Mesendoderm (in vitro differentiated cells): ENCODE measurements at places on chromosomes 6 and 20.

DNA sequence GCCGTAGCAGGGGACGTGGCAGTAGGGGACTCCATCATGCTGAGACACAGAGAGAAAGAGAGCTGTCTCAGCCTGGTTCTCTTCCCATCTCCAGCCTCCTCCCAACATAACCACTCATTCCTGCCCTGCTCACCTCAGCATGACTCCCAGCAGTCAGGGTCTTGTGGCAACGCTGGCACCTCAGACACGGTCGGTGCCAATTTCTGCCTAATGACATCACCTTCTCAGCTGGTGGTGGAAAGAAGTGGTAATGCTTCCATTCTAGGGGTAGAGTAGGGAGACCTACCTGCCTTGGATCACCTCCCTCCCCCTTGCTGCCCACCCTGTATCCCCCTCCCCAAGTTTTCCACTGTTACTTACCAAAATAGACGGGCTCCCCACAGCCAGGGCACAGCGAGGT lies 2.5 kb downstream of the CRIP3 start:
- no peak overlapping the region for H3K27ac ChIP-seq
- no peaks in the 10 kb centered on the region for H3K27me3 ChIP-seq
- DNase-seq = no peak
- H3K36me3 ChIP-seq = no peaks in the 10 kb centered on the region

GRCh38 chr6:131231103-131231502 lies 95.8 kb downstream of the AKAP7 start:
- H3K27me3 ChIP-seq = no peaks in the 10 kb centered on the region
- no peaks in the 10 kb centered on the region for H3K4me1 ChIP-seq
- no peaks in the 10 kb centered on the region for H3K36me3 ChIP-seq

- no peak overlapping the region for H3K27ac ChIP-seq
- H3K4me3 ChIP-seq = no peak overlapping the region
- no peaks in the 10 kb centered on the region for H3K4me1 ChIP-seq
Observed at GRCh38 chr6:110233770-110234374, 53.6 kb downstream of the CDC40 start.

DNA sequence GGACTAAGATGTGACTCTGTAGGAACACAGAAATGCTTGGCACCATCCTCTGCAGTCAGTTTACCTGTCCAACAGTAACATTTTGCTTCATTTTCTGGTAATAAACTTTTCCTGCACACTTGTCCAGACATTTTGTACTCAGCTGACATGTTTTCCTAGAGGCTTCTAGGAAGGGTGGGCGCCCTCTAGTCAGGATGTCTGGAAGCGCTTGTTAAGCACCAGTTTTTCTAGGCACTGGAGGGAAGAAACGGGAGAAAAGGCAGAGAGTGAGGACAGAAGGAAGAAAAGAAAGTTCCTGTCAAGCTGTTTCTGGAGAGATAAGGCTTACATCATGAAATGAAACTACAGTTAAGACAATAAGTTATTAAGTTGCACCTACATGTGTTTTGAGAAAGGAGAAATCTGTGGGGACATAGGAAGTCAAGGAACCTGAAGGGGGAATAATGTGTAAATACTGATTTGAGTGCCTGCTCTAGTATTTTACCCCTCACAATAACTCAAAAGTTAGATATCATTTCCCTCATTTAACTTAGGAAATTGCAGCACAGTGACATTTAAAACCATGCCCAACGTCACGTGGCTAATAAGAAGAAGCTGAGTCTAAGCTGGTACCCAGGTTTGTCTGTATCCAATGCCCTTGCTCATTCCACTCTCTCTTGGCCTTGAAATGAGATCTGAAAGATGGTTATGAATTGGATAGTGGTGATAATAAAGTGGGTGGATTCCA lies 42.7 kb upstream of the TNFRSF21 start:
- peak; percentile 35 for DNase-seq
- no peaks in the 10 kb centered on the region for H3K4me1 ChIP-seq
- no peak overlapping the region for H3K27ac ChIP-seq
- H3K4me3 ChIP-seq = no peak overlapping the region
- no peaks in the 10 kb centered on the region for H3K36me3 ChIP-seq

- no peak for DNase-seq
- no peak overlapping the region for H3K4me3 ChIP-seq
- no peak overlapping the region for H3K27ac ChIP-seq
- no peaks in the 10 kb centered on the region for H3K36me3 ChIP-seq
- H3K27me3 ChIP-seq = no peaks in the 10 kb centered on the region
Observed at GRCh38 chr6:169975286-169975685, 223.9 kb downstream of the ERMARD start.

DNA sequence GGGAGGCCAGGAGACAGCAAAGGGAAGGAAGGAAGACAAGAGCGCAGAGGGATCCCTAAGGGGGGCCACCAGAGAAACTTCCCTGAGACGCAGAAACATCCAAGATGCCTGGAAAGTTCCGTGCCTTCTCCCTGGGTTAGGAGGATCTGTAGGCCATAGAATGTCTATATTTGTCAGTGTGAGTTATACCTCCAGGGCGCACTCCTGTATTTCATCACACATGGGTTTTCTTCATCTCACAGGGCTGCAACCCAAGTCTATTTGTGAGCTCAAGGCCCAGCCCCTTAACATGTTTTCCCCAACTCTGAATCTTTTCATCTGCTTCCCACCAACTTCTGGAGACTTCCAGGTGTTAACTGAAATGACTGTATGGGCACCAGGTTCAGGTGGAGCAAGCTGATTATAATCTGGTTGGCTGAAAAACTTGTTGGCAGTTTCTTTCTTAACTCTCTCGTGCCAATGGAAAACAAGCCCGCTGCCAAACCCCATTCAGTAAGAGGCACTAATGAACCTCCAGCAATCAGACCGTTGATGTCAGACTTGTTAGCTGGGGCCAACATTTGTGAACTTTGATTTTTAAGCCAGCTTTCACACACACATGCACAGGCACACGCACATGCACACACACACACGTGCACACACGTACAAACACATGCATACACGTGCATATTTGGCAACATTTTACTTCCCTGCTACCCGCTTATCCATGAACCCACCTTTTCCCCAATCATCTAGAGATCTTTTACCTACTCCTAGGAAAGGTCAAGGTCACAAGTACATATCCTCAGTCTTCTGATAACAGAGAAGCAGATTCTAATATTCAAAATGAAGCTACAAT lies 247.5 kb upstream of the GMDS start:
- DNase-seq = no peak
- H3K27ac ChIP-seq = no peak overlapping the region
- H3K4me3 ChIP-seq = no peak overlapping the region
- H3K27me3 ChIP-seq = no peaks in the 10 kb centered on the region
- H3K36me3 ChIP-seq = no peaks in the 10 kb centered on the region
- no peaks in the 10 kb centered on the region for H3K4me1 ChIP-seq

GRCh38 chr20:19077370-19078220 lies 134.8 kb upstream of the SLC24A3 start:
- H3K27me3 ChIP-seq = no peaks in the 10 kb centered on the region
- H3K4me3 ChIP-seq = no peak overlapping the region
- H3K4me1 ChIP-seq = no peaks in the 10 kb centered on the region
- no peaks in the 10 kb centered on the region for H3K36me3 ChIP-seq

- no peaks in the 10 kb centered on the region for H3K27me3 ChIP-seq
- H3K27ac ChIP-seq = no peak overlapping the region
- no peak overlapping the region for H3K4me3 ChIP-seq
- peak; percentile 43 for DNase-seq
- H3K4me1 ChIP-seq = peaks cover 12% of the 10 kb centered on the region
Observed at GRCh38 chr20:50146732-50147662, 6.5 kb downstream of the PEDS1 start.

DNA sequence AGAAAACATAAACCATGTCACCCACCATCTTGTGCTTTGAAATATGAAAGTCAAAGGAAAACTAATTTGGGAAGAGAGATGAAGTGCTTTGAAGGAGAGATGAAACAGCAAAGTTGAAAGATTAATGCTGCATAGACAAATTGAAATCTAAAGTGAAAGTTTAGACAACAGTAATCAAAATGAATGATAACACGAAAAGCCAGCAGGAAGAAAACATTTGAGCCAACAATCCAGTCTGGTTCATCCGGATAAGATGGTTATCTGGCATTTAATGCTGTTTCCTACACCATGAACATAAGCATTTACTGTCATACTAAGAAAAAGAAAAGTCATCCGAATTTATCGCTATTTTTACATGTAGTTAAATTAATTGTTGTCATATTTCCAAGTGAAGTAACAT lies 595 bp downstream of the HAO1 start:
- no peak overlapping the region for H3K4me3 ChIP-seq
- no peaks in the 10 kb centered on the region for H3K36me3 ChIP-seq
- no peaks in the 10 kb centered on the region for H3K4me1 ChIP-seq

DNA sequence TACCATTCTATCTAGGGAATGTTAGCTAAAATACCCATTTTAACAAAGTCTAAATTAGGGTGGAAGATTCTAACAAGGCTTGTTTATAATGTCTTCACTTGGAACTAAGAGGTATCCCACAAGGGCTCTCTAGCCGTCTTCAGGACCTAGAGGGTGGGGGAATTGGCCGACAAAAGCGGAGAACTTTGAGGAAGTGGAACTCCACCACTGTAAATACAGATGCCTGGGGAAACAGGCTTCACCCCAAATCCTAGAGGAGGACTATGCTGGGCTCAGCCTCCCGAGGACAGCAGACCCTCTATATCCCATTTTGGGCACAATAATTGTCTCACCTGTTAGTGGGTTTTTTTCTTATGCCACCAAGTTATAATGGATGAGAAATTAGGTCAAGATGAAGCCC lies 58.0 kb upstream of the TFB1M start:
- no peak overlapping the region for H3K27ac ChIP-seq
- no peaks in the 10 kb centered on the region for H3K27me3 ChIP-seq
- DNase-seq = no peak
- H3K36me3 ChIP-seq = no peaks in the 10 kb centered on the region

- H3K4me3 ChIP-seq = no peak overlapping the region
- no peak overlapping the region for H3K27ac ChIP-seq
- peak; percentile 38 for DNase-seq
- no peaks in the 10 kb centered on the region for H3K36me3 ChIP-seq
Observed at GRCh38 chr20:13274275-13274861, 53.3 kb downstream of the ISM1 start.

DNA sequence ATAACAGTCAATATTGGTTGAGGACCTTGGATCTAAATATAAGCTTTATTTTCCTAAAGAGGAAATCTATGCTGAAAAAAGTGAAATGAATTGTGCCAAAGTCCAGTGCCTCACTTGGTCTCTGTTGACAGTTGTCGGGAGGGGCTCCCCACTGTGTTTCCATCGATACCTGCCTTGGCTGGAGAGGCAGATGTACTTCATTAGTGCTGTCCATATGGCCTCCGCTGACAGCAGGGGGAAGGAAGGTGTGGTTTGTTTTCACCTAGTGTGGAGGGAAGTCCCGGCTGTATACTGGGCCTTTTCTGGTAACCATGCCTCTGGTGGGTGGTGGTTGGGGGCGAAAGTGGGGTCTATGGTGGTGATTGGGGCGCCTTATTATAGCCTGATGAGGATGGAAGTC lies 42.7 kb downstream of the CD2AP start:
- H3K4me3 ChIP-seq = no peak overlapping the region
- peak; percentile 16 for DNase-seq
- H3K27ac ChIP-seq = no peak overlapping the region
- no peaks in the 10 kb centered on the region for H3K27me3 ChIP-seq

- H3K36me3 ChIP-seq = no peaks in the 10 kb centered on the region
- no peaks in the 10 kb centered on the region for H3K27me3 ChIP-seq
- H3K4me1 ChIP-seq = no peaks in the 10 kb centered on the region
- no peak overlapping the region for H3K4me3 ChIP-seq
- H3K27ac ChIP-seq = no peak overlapping the region
- DNase-seq = no peak
Observed at GRCh38 chr6:150156460-150156859, 13.6 kb downstream of the PPP1R14C start.

GRCh38 chr20:13121840-13122515 lies 99.1 kb upstream of the ISM1 start:
- no peak overlapping the region for H3K27ac ChIP-seq
- H3K36me3 ChIP-seq = no peaks in the 10 kb centered on the region
- no peaks in the 10 kb centered on the region for H3K27me3 ChIP-seq
- no peak for DNase-seq
- H3K4me3 ChIP-seq = no peak overlapping the region

GRCh38 chr6:166269301-166270039 lies 38.7 kb downstream of the PRR18 start:
- no peaks in the 10 kb centered on the region for H3K36me3 ChIP-seq
- H3K4me1 ChIP-seq = peaks cover 4% of the 10 kb centered on the region
- no peaks in the 10 kb centered on the region for H3K27me3 ChIP-seq
- no peak overlapping the region for H3K4me3 ChIP-seq
- no peak overlapping the region for H3K27ac ChIP-seq

DNA sequence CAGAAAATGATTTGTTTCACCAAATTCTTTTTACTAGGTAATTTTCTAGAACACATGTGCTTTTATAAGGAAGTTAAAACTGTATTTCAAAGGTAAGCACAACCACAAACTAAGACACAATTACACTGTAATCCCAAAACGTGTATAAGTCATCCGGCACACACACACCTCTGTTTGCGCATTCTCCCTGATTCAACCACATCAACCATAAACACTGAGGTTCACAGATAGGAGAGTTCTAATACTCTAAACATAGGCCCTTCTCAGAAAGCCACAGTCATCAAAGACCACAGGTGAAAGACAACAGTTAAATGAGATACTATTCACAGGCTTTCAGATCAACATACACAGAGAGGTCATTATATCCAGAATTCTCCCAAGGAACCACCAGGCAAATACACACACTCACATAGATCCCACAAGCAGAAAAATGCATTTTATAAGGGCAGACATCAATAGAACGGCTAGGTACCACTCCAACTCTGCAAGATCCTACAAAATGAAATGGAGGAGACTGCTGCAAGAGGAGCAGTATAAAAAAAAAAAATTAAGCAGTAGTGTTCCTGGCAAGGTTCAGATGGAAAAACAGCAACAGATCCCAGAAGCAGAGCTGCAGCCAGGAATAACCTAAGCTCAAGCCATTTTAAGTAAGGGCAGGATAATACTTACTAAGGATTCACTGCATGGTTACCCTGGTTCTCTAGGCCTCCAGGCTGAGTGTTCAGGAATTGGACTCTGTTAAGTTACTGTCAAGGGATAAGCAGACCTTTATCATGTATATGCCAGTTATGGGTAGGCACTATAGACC lies 6.6 kb upstream of the FBXO9 start:
- no peaks in the 10 kb centered on the region for H3K27me3 ChIP-seq
- H3K27ac ChIP-seq = no peak overlapping the region
- no peaks in the 10 kb centered on the region for H3K4me1 ChIP-seq
- no peaks in the 10 kb centered on the region for H3K36me3 ChIP-seq
- DNase-seq = no peak

GRCh38 chr20:37426106-37426505 lies 80.2 kb downstream of the SRC start:
- no peaks in the 10 kb centered on the region for H3K27me3 ChIP-seq
- H3K36me3 ChIP-seq = no peaks in the 10 kb centered on the region
- no peaks in the 10 kb centered on the region for H3K4me1 ChIP-seq
- no peak overlapping the region for H3K4me3 ChIP-seq
- no peak for DNase-seq
